ENCODE measurements at places on chromosomes 4 and X. TPM values are rescaled to one million over a fixed set of nuclear protein-coding genes. Genes with fewer than 3 reads are reported as not detected.

GRCh38 chr4:86271057-86271456 lies 88.8 kb downstream of the MAPK10 start:
- H3K27ac ChIP-seq, result no peak overlapping the region
- DNase-seq, result no peak
- H3K4me3 ChIP-seq, result no peak overlapping the region

GRCh38 chr4:97300561-97300960 lies 842.7 kb downstream of the STPG2 start:
- H3K36me3 ChIP-seq, result no peaks in the 10 kb centered on the region
- H3K27ac ChIP-seq, result no peak overlapping the region
- no peak for DNase-seq
- H3K27me3 ChIP-seq, result no peaks in the 10 kb centered on the region
- H3K4me3 ChIP-seq, result no peak overlapping the region
- H3K4me1 ChIP-seq, result no peaks in the 10 kb centered on the region

GRCh38 chr4:14168919-14169318 lies 541.4 kb upstream of the BOD1L1 start:
- no peak overlapping the region for H3K27ac ChIP-seq
- no peaks in the 10 kb centered on the region for H3K36me3 ChIP-seq
- H3K4me3 ChIP-seq, result no peak overlapping the region
- peak; percentile 40 for DNase-seq
- peaks cover 6% of the 10 kb centered on the region for H3K4me1 ChIP-seq
- no peaks in the 10 kb centered on the region for H3K27me3 ChIP-seq

GAGE12J gene
- not detected for total RNA-seq

GRCh38 chr4:79205121-79205520 lies 120.7 kb downstream of the NAA11 start:
- DNase-seq, result no peak
- H3K36me3 ChIP-seq, result no peaks in the 10 kb centered on the region
- no peak overlapping the region for H3K4me3 ChIP-seq
- no peaks in the 10 kb centered on the region for H3K27me3 ChIP-seq
- no peak overlapping the region for H3K27ac ChIP-seq

DNA sequence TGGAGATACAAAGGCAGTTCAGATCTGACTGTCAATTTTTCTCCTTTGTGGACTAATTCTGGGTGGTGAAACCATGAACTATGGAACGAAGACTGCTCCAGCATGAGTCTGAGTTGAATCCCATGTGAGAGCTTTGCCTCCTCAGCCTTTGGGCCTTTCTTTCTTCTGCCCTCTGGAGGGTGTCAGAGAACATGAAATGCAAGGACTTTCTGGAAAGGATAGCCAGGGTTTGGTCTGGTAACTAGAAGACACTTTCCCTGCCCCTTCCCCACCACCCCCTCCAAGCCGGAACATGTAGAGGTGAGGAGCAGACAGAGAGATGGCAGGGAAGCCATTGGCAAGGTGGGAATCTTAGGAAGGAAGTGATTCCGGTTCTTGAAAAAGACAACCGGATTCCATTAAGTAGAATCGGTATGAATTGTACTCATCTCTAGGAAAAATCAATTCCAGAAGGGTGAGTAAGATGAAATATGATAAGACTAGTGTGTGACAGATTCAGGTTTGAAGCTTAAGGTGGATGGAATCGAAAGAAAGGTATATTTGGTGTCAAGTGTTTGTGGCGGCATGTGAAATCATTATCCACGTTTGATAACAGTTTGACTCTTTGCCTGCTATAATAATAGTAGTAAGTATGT lies 19.0 kb downstream of the FHL1 start:
- no peaks in the 10 kb centered on the region for H3K36me3 ChIP-seq
- H3K27ac ChIP-seq, result no peak overlapping the region
- DNase-seq, result no peak

DNA sequence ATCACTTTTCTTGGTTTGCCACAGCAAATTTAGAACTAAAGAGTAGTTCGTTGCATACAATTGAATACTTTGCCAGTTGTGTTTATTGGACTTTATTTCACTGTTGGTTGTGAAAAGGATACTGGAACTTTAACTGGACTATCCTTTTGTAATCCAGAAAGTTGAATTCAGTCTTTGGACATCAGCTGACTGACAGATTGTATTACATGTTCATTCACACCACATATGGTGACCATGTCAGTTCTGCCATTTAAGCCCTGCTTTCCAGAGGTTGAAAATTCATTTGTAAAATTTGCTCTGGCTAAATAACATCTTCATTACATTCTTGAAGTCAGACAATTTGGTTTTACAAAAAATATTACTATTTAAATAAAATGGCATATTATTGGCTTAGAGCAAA lies 251.7 kb downstream of the CAMK2D start:
- no peak overlapping the region for H3K4me3 ChIP-seq
- DNase-seq, result no peak
- H3K27me3 ChIP-seq, result no peaks in the 10 kb centered on the region
- no peaks in the 10 kb centered on the region for H3K4me1 ChIP-seq
- peaks cover 4% of the 10 kb centered on the region for H3K36me3 ChIP-seq
- no peak overlapping the region for H3K27ac ChIP-seq

- no peak overlapping the region for H3K27ac ChIP-seq
- no peak for DNase-seq
- H3K36me3 ChIP-seq, result no peaks in the 10 kb centered on the region
Measured at GRCh38 chr4:20832826-20833225, 132.6 kb downstream of the PACRGL start.

EPHA5 gene
- 0.11 TPM for total RNA-seq

- H3K36me3 ChIP-seq, result no peaks in the 10 kb centered on the region
- DNase-seq, result no peak
- H3K27ac ChIP-seq, result no peak overlapping the region
- H3K4me1 ChIP-seq, result no peaks in the 10 kb centered on the region
Measured at GRCh38 chrX:38664285-38664684, 102.9 kb downstream of the TSPAN7 start.

TASL gene
- total RNA-seq, result 5.8 TPM

- no peaks in the 10 kb centered on the region for H3K4me1 ChIP-seq
- no peak overlapping the region for H3K4me3 ChIP-seq
- H3K27me3 ChIP-seq, result no peaks in the 10 kb centered on the region
- H3K27ac ChIP-seq, result no peak overlapping the region
- no peak for DNase-seq
Measured at GRCh38 chr4:30525662-30526315, 194.4 kb upstream of the PCDH7 start.

CLIC2 gene
- 54.3 TPM for total RNA-seq

GATA1 gene
- total RNA-seq, result 1.6 TPM

UBE2A gene
- 46.8 TPM for total RNA-seq
